ENCODE measurements at places on chromosomes 12 and 14. TPM values are rescaled to one million over a fixed set of nuclear protein-coding genes. Genes with fewer than 3 reads are reported as not detected.
A peak's percentile ranks its signal among the peaks of the same experiment; 100 is the strongest.

DNA sequence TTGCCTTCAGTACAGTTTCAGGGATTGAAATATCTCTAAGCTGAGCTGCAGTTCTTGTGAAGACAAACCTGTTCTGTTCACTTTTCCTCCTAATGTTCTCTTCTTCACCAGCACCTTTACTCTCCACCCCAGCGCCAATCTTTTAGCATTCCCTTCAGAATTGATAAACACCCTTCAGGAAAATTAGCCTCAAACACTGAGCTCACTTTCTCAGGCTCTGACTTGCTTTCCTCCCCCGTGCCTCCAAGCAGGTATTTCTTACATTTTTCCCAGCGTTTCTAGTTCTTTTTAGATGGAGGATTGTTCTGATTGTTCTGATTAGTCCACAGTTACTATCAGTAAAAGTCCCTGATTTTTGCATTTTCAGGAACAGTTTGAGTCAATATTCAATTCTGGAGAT is 88.5 kb upstream of the EVL start:
- H3K4me1 ChIP-seq, result peaks cover 5% of the 10 kb centered on the region
- no peak overlapping the region for H3K27ac ChIP-seq
- DNase-seq, result no peak
- peaks cover 80% of the 10 kb centered on the region for H3K27me3 ChIP-seq
- H3K36me3 ChIP-seq, result no peaks in the 10 kb centered on the region

DNA sequence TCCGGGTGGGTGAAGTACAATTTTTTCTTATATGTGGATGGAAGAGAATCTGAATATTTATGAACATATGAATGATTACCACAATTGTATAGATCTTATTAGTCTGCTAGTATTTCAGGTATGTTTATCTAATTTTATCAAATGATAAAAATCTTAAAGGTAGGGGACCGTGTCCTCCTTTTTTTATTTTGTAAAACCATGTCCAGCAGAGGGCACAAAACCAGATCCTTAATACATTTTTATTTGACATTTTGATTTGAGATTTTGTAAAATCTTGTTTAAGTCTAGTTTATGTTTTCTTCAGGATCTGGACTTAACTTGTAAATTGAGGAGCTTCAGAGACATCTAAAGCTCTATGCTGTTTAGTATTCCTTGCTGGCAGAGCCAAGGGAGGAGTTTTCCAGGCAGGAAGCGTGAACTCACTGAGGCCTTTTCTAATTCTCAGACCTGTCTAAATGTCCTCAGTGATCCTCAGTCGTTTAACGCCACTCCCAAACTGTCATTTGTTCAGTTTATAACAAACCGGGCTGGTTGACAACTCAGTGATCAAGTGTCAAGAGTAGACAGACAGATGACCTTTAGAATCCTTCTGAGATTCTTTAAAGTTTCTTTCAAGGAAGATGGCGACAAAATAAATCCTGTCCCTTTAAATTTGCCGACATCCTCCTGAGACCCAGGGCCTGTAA is 263.9 kb downstream of the KTN1 start:
- no peak for DNase-seq
- H3K4me3 ChIP-seq, result no peak overlapping the region
- no peaks in the 10 kb centered on the region for H3K27me3 ChIP-seq
- no peak overlapping the region for H3K27ac ChIP-seq
- H3K36me3 ChIP-seq, result no peaks in the 10 kb centered on the region

DNA sequence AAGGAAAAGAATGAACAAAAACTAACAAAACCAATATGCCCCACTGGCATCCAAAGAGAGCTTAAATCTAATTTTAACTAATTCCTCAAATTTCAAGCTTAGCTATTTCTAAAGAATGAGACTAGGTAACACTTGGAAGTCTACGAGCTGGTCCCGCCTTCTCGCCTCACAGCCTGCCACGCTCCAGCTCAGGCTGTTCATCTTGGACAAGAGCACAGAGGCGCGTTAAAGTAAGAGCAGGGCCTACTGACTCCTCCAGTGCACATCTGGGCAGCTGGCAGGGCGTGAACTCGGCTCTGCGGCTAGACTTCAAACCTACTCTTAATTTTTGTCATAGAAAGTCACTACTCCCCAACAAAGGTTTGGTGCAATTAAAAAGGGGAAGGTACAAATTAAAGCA is 64.6 kb downstream of the DICER1 start:
- DNase-seq, result no peak
- no peak overlapping the region for H3K27ac ChIP-seq

DNA sequence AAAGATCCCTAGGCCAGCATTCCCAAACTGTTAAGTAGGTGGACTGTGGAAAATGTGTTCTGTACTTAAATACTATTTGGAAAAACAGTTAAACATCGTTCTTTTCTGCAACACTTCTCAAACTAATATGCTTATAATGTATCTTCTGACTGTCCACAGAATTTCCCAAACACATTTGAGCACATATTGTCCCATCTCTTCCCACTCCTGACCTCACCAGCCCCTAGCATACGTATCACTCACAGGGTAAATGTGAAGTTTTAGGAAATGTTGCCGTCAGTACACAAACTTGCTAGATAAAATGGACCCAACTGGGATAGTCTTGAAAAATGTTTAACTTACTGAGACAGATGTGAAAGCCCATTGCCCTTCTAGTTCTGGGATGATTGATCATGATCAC is 27.7 kb downstream of the ARID2 start:
- H3K27me3 ChIP-seq, result no peaks in the 10 kb centered on the region
- H3K4me1 ChIP-seq, result no peaks in the 10 kb centered on the region
- no peak for DNase-seq
- H3K27ac ChIP-seq, result no peak overlapping the region
- no peaks in the 10 kb centered on the region for H3K36me3 ChIP-seq

The DEGS2 gene
- 4.9 TPM for total RNA-seq

- H3K4me1 ChIP-seq, result no peaks in the 10 kb centered on the region
- H3K36me3 ChIP-seq, result no peaks in the 10 kb centered on the region
- no peak overlapping the region for H3K27ac ChIP-seq
- no peak overlapping the region for H3K4me3 ChIP-seq
- DNase-seq, result peak; percentile 14
Observed at GRCh38 chr12:75850721-75851462, 180.7 kb downstream of the PHLDA1 start.

The TAS2R46 gene
- total RNA-seq, result not detected
